ENCODE measurements at places on chromosomes 12 and 14. TPM values are rescaled to one million over a fixed set of nuclear protein-coding genes. Genes with fewer than 3 reads are reported as not detected.

Gene ACTR10
- 71.8 TPM for total RNA-seq

Gene CMA1
- total RNA-seq: 0.66 TPM

Gene HCAR1
- total RNA-seq: not detected

Gene CCDC197
- total RNA-seq: 1.2 TPM

Gene TEX52
- not detected for total RNA-seq

Gene SERPINA12
- not detected for total RNA-seq

- DNase-seq: peak; percentile 77
Observed at GRCh38 chr12:104669089-104669721, 212.5 kb downstream of the CHST11 start.

- DNase-seq: no peak
Observed at GRCh38 chr12:29634057-29634456, 136.6 kb upstream of the OVCH1 start.

DNA sequence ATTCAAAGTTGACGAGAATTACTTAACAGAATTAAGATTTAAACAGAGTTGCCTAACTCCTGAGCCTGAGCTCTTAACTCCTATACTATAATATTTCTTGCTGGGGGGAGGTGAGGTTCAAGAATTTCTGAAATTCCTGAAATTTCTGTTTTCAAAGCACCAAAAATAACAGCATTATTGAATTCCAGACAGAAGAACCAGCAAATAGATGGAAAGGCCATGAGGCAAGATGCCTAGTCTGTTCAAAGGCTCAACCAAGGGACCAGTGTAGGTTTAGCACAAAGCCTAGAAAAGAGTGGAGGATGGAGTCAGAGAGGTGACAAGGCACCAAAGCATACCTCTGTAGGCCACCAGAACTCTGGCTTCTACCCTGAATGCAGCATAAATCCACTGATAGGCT, 76.4 kb downstream of the PPP1R12A start:
- no peak for DNase-seq

GRCh38 chr14:21428930-21429329, 27.0 kb downstream of the CHD8 start:
- DNase-seq: peak; percentile 54

- no peak for DNase-seq
Observed at GRCh38 chr12:79706156-79706555, 15.4 kb upstream of the PAWR start.
